DMS 273 treated with DMSO at 0.1 percent for 48 hours (cell line): ENCODE measurements at places on chromosomes 6 and 20.

- DNase-seq: no peak
These were observed 1.1 kb downstream of the SOD2 start for GRCh38 chr6:159691963-159692287.

DNA sequence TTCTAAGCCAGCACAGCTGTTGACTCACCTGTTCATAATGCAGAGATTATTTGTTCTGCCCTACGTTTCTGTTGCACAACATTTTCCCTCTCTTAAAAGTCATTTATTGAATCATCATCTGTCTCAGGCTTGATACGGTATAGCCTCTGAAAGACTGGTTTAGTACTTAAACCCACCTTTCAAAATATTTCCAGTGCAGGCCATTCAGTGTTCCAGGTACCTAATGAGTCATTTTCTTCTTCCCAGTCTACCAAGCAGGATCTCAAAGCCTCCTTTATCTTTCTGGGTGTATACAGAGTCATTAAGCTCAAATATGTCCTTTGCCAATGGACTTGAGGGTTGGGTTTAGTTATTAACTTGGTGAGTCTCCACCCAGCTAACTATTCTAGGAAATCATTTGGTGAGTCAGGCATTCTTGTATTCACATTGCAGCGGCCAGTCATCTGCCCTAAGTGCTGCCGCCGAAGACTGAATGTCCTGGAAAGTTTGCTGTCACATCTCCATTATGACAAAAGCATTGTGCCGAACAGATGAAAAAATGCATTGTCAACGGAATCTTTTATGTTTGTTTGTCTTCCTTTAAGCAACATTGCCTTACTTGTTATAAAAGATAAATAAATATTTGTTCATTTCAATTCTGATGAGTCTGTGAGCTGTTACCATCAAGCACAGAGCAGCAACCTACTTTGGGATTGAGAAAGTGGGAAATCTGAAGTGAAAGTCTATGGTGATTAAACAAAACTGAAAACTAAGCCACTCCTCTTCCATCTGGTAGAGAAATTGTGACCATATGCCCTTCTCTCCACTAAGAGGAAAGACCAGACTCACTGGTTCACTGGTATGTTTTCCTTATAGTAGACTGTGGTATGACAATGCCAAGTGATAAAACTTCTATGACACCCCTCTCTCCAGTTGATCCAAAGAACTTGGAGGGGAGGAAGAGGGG is 14.3 kb upstream of the FAM135A start:
- peak; percentile 51 for DNase-seq

DNA sequence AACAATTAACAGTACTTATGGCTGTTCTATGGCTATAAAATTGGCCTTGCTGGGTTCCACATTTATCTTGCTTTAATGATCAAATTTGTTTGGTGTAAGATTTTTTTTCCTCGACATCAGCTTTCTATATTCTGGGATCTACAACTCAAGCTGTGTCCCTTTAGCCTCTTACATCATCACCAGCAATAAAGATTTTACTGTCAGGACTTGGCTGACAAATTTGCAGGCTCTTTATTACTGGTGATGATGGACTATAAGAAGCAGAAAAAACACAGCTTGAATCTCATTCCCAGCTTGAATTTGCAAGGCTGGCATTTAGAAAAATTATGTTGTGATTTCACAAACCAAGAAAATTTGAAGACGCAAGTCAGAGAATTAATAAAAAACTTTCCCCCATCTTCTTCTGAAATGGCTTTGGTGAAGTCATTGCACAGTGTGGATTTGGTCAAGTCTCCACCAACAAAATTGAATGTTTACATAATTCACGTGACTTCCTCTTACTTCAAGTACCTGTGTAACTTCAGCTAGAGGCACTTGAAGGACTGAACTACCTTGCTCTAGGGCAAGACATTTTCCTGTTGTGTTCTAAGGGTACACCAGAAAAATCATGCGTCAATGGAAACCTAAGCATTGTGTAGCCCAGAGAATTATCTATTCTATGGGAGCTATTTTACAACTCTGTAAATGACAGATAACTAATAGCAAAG is 175.0 kb downstream of the CBLN4 start:
- no peak for DNase-seq

DNA sequence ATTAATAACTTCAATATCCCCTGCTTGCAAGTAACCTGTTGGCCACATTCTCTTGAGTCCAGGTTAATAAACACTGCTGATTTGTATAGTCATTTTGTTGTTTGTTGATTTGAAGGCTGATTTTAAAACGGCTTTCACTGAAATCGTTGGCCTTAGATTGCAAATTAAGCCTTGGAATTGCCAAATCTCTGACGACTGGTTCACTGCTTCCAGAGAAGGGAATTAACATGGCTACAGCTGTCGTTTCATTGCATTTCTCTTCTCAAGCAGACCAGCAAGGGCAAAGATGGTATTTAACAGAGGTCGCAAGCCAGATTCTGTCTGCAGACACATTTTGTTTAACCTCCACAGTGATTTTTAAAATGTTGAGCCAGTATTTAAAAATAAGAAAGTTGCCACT is 470.9 kb downstream of the TFAP2A start:
- no peak for DNase-seq

DNA sequence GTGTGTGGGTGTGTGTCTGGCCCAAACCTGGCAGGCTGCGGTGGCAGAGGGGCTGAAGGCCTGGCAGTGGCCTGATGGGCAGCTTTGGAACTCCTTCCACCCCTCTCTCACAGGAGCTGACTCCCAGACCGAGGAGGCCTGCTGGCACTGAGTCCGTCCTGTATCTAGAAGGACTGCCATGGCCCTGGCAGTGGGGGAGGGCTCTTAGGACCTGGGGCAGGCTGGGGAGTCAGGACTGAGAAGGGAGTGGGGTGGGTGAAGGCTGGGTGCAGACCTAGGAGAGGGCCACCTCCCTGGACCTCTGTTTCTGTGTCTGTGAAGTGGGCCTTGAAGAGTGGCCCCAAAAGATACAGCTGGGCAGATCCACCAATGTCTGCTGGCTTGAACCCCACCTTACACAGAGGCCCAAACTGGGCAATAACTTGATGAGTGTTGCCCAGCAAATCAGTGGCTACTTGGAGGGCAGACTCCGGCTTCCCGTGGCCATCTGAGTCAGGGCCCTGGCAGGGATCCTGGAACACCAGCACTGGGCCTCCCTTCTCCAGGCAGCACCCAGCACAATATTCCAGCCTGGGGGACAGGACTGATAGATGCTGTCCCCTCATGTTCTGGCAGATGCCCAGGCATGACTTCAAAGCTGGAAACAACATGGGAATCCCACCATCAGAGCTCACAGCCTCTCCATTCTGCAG is 46.7 kb upstream of the BLCAP start:
- DNase-seq: no peak

DNA sequence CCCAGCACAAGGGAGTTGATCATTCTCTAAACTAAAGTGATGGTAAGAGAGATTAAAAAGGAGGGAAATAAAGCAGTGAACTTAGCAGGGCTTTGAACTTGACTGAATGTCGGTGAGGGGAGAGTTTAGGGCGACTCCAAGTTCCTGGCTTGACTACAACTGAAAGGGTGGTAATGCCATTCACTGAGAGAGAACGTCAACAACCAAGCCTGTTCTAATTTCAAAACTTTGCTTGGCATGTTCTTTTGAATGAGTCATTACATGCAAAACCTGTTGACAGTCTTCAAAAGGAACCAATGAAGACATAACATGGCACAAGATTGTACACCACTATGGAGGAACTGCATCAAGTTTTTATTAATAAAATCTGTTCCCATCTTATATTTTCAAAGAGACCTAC is 10.3 kb upstream of the MYB start:
- DNase-seq: no peak

- peak; percentile 41 for DNase-seq
These were observed 31.0 kb downstream of the E2F3 start for GRCh38 chr6:20432692-20433091.

DNA sequence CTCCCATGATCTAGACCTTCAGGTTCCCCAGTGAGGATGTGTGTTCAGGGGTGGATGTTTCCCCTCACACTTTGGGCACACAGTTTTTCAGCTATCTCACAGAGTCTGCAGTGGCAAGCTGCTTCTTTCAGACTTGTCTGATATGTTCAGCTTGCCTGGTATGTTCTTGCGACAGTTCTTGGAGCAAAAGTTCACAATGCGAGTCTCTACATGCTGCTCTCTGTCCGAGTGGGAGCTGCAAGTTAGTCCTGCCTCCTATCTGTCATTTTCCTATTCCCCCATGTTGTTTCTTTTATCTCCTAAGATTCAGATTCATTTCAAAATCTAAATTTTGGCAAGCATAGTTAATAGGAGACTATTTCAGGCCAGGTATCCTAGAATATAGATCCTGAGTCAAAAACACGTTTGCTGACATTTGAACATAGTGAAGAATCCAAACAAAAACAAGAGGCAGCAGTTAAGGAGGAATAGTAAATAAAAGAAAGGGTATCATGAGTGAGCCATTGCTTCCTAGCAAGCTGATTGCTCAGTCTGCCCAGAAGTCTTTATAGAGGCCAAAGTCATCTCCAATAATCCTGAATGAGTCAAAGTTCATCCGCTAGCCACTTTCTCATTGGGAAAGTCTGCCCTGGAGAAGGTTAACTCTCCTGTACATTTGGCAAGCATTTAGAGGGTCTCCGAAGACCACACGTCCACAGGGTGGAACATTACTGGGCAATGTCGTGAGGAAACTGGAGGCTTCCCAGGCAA is 140.2 kb upstream of the MOCS1 start:
- no peak for DNase-seq

- no peak for DNase-seq
These were observed 883 bp upstream of the DBNDD2 start for GRCh38 chr20:45407067-45407745.

- no peak for DNase-seq
These were observed 10.6 kb downstream of the FKBP5 start for GRCh38 chr6:35678021-35678654.

- no peak for DNase-seq
These were observed 31.1 kb upstream of the STX16 start for GRCh38 chr20:58619864-58620431.

DNA sequence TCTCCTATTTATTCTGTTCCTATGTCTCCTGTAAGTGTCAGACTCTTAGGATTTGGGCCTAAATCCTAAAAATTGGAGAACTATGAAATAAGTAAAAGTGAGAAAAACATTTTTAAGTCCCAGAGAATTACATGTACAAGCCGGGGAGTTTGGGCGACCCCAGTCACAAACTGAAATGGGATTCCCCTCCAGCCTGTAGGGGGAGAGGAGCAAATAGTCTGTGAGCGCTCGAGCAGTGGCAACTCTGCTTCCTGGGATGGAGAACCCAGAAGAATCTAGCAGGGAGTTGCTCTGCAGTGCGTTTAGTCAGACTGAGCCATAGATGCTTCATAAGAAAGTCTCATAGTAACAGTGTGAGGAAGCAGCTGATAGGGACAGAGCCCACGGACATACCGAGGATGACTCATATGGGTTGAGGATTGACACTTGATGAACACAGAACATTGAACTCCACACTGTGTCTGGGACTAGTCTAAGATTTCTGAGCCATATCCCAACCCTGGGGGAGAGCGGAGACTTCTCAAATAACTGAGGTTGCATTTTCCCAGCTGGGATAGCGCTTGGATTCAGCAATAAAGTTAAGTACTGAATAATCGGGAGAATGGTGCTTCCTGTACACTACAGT is 437.2 kb downstream of the BCKDHB start:
- no peak for DNase-seq

DNA sequence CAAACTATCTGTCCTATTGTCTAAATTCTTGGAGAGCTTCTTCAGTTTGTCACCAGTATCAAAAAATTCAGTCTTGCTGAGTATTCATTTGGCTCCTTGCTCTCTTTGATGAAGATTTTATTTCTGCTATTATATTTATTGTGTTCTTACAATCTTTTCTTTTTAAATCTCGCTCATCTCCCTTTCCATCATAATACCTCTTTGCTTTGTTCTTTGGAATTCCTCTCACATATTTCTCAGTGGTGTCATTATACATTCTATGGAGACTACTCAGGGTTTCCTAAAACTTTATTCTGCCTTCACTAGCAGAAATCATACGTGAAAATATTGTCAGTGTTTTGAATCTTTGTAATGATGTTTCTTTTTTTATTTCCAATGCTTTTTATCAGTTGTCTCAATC is 445.2 kb upstream of the ID4 start:
- DNase-seq: no peak
